Suprapubic skin (tissue), 4 donors: ENCODE measurements at places on chromosomes 3 and 15.
A peak's percentile ranks its signal among the peaks of the same experiment; 100 is the strongest.

DNA sequence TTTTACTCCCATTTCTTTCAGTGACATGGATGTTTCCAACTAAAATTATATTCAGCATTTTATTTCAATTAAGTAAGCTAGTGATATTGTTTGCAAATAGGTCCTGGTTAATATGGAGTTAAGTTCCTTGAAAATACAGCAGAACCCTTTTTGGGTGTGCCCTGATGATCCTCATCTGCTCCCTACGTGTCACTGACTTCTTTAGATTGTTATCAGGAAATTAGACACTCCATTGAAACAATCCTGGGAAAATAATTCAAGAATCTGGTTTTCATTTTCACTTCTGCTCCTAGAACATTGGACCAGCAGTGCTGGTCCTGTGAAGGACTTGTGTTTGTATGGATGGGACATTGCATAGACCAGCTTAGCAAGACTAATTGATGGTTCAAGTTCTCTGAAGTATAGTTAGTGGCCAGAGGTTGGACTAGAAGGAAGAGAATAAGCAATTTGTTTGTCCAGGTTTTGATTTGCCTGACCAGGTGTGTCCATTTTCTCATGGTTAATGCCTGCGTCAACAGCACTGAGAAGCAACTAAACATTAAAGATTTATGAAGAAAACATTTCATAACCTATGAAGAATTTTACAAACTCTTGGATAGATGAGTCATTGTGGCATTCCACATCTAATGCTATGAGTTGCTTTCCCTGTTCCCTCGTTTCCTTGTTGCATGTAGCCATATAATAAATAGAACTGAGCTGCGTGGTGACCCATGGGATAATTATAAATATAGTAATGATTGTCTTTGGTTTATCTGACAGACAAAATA lies 95.8 kb downstream of the ZPLD1 start:
- DNase-seq: no peak

DNA sequence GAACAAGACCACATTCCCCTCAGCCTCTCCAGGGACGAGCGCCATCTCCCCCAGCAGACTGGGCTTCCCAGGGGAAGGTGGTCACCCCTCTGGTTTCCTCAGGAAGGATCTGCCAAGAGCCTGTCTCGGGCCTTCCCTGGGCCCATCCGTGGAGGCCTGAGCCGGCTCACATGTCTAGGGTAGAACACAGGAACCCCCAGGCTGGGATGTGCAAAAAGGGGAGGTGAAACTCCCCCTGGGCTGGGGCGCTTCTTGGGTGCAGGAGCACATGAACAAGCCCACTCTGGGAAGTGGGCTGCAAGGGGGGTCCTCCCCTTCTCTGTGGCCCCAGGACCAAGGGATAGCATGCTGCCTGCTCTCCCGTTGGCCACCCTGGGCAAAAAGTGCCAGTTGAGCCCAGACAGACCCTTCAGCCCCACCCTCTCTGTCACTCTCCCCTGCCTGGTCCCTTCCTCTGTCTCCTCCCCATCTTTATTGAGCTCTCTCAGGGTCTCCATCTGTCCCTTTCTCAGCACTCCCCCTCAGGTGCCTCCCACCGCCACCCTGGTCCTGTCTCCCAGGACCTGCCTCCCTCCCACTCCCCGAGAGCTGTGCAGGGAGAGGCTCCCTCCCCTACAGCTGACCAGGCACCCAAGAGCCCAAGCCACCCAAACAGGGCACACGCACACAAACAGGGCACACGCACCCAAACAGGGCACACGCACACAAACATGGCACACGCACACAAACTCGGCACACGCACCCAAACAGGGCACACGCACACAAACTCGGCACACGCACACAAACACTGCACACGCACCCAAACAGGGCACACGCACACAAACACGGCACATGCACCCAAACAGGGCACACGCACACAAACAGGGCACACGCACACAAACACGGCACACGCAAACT lies 864 bp downstream of the SEMA3G start:
- DNase-seq: peak; percentile 58

GRCh38 chr3:65992106-65992505 lies 46.6 kb downstream of the MAGI1 start:
- DNase-seq: no peak

- DNase-seq: no peak
Measured at GRCh38 chr15:35182841-35183479, 97.9 kb upstream of the NANOGP8 start.

DNA sequence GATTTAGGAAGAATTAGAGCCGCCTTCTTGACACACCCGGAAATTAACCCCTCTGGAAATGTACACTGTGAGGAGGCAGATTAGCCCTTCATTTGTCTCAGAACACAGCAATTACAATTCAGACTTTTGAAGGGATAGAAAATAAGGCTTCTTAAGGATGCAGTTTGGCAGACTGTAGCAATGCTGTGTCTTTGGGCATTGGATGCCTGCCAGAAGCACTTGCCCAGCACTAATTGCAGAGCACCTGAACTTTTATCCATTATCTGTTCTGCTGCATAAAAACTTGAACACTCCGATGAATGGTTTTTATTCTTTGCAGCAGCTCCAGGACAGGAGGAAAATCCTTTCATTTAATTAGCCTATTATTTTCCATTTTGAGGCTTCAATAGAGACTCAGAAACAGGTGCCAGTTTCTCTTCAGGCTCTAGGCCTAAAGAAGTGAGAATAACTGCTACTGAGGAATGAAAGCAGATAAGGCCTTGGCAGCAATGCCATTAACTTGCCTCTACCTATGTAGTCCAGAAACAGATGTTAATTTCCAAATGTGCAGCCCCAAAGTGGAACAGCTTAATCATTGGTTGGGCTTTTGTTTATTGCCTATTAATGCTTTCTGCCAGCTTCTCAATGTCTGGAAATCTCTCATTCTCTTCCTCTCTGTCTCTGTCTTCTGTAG lies 418.5 kb downstream of the NSUN3 start:
- no peak for DNase-seq

GRCh38 chr3:155560594-155560993 lies 184.3 kb downstream of the PLCH1 start:
- DNase-seq: no peak

DNA sequence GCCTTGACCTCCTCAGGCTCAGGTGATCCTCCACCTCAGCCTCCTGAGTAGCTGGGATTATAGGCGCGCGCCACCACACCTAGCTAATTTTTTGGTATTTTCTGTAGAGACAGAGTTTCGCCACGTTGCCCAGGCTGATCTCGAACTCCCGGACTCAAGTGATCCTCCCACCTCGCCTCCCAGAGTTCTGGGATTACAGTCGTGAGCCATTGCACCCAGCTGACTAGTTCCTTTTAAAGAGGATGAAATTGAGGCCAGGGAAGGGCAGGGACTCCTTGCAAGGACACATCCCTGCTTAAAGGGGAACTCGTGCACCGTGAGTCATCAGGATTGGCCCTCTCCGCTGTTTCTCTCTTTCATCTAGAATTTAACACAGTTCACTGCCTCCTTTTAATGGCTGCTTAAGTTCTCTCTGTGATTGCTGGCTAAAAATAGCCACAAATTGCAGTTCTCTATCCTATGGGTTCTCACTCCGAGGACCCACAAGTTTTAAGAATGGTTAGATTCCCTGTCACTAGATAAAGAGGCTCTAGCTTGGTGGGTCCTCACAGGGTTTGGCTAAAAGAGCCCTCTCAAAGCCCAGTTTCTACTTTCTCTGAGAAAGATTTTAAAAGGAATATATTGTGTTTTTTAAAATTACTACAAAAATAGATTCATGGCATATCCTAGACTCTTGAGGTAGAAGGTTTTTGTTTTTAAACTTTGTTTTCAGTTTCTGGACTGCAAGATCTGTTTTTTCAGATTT lies 1.4 kb downstream of the CRTAP start:
- DNase-seq: peak; percentile 91

DNA sequence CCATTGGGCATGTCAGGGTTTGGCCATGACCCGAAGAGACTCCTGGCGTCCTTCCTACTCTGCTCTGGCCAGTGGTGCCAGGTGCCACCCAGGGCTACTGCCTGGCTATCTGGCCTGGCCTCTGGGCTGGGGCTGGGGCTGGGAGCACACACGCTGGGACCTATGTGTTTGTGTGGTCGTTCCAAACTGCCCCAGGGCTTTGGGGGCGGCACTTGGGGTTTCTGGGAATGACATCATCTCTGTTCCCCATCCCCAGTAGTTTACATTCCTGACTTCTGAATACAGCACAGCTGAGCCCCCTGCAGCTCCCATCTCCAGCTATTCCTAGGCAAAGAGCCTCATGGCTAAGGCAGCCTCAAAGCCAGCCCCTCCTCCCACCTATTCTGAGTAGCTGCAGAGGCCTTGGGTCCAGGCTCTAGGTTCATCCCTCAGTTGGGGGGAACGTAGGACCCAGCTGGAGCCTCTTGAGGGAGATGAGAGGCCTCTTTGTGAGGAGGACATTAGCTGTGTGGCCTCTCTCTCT lies 24.3 kb downstream of the PLEKHO2 start:
- DNase-seq: no peak

DNA sequence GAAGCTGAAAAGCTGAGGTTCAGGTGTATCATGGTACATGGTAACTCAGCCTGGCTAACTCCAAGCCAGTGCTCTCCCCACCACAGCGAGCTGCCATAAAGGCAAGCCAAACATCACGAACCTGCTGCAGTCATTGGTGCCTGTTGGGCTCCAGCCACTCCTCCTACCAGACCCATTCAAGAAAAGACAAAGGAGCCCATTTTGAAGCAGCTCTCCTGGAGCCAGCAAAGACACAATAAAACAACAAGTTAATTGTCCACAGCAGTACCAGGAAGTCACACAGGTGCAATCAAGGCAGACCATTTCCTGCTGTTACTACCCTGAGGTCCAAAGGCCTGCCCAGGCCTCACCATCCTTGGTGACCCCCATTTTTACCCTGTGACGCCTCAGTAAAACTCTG lies 77.6 kb downstream of the DAPK2 start:
- no peak for DNase-seq

DNA sequence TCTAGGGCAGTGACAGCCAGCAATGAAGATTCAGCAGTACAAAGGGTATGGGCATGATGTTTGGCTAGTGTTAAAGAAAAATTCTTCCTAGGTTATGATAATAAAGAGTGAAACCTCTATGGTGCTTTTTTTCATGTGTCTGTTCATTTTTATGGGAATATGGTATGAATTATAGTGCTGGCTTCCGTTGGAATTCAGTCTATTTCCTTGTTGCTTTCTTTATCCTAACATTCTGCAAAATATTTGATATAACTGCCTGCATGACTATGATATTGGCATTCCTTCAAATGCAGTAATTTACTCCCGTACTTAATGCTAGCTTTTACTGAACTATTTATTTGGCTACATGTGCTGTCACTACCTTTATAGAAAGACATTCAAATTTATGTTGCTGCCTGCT lies 57.6 kb upstream of the ATP11B start:
- no peak for DNase-seq

DNA sequence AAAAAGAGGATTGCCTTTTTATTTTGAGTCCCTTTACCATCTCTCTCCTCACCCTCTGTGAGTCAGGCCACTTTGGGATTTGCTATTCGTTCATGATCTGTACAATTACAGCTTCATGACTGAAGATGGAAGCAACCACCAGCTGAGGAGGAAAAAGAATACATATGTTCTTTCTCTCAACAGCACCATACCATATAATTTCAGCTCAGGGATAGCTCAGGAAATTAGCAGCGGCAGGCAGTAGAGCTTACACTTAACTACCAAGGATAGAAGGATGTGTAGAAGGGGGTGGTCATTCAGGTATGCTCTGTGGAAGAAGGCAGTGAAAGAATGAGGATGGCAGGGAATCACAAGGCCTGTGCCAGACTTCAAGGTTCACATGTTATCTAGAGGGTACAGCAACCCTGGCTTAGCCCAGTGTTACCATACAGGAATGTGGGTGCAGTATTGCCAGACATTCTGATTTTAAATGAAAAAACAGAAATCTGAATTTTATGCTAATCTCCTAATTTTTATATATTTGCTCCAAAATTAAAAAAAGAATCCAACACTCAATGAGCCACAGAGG lies 17.9 kb downstream of the PLS1 start:
- no peak for DNase-seq

DNA sequence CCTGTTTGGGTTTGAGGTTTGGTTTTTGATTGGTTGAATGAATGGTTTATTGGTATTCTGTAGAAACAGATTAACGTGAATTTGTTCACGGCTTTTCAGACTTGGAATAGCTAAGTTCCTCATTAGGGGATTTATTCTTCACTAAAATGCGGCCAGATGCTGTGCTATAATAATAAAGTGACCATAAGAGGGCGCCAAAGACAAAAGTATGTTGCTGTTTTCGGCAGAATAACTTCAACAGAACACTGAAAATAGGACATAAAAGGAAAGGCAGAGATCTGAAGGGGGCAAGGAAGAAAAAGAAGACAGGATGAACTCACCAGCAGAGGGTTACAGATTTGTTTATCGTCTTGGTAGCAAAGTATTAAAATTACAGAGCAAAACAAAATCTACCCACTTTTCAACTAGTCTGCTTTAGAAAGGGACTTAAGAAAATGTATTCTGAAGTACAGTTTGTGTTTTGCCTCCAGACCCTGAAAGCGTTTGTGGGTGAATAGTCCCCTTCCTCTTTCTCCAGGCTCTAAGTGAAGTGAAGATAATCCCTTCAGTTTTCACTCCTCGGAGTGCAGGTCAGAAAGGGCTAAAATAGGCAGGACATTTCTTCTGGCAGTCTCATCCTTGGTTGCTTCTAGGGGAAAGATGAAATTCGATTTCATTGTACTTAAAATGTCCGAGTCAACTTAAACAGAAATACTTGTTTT lies 147.6 kb downstream of the IL20RB start:
- no peak for DNase-seq

DNA sequence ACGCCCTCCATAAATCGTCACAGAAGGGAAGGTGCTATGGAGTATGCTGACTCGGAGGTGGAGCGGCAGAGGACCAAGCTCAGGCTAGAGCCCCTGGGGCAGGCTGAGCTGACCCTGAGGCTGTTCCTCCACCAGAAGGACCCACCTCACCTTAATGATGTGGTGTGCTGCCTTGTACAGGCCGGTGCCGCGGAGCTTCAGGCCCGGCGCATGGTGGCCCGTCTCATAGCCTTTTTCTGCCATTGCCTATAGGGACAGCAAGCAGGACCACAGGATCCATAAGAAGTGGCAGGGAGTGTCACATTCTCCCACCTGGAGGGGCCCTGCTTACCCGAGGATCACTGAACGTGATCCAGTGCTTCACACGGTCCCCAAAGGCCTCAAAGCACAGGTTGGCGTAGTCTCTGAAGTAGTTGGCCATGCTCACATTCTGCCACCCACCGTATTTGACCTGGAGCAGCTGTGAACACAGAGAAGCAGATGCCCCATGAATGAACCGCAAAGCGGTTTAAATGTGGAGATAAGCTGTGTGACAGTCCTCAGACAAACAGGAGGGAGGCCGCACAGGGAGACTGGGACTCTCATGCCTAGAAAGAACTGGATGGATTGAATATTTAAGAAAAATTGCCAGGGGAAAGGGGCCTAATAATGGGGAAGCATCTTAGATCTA lies 4.8 kb downstream of the LCTL start:
- DNase-seq: no peak

- DNase-seq: no peak
Measured at GRCh38 chr3:186467969-186468368, 76.2 kb downstream of the CRYGS start.

DNA sequence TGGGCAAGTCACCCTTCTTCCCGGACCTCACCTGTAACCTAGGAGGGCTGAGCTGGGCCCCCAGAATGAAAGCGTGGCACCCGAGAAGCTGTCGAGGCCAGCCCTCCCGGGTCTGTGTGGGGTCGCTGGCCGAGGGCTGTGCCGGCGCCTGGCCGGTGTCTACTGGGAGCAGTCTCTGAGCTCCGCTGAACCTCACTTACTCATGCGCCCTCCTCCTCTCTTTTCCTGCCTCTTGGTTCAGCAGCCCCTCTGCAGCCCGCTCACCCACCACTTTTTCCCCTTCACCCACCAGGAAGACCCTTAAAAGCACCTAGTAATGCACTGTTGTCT lies 419 bp downstream of the HYKK start:
- no peak for DNase-seq

- no peak for DNase-seq
Measured at GRCh38 chr15:68556139-68556990, 22.4 kb upstream of the CORO2B start.
